ENCODE measurements at places on chromosomes 16 and 17. TPM values are rescaled to one million over a fixed set of nuclear protein-coding genes. Genes with fewer than 3 reads are reported as not detected.
A peak's percentile ranks its signal among the peaks of the same experiment; 100 is the strongest.

DNA sequence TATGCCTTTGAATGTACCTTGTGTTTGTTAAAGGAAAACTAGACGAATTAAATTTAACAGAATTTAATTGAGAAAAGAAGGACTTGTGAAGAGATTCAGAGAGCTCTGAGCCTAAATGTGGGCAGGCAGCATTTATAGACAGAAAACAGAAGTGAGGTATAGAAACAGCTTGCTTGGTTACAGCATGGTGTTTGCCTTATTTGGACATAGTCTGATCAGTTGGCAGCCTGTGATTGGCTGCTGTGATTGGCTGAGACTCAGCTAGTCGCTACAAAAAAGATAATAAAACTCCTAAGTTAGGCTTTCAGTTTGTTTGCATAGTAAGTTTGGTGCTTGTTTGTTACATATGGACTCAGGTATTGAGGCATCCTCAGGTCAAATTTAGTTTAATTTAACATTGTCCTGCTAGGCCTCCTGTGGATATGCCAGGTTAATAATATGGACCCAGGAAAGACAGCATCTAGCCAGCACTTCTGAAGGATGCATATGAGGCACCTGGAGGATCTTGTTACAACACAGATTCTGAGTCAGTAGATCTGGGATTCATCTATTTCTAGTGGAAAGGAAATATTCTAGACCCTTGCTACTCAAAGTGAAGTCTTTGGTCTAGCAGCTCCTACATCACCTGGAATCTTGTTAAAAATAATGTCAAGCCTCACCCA is 43.4 kb downstream of the SLFN5 start:
- DNase-seq, result no peak

DNA sequence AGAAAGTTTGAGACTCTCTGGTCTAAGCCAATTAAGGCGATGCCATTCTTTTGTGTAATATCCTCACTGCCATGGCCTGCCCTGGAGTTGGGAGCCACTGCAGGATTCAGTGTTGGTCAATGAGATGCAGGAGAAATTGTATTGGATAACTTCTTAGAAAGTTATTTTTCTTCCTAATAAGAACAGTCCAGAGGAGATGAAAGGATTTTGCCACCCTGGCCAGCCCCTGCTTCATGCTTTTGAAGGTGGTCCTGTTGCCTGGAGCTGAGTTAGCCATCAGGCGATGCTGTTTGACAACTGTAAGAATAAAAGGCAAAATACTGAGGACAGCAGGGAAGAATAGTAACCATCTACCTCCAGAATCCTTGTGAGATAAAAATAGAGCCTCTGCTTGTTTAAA is 35.4 kb upstream of the CNTNAP4 start:
- DNase-seq, result no peak

GRCh38 chr17:48600244-48601098 is 4.3 kb downstream of the HOXB6 start:
- no peak for DNase-seq

- DNase-seq, result no peak
These were observed 249.0 kb upstream of the CCL2 start for GRCh38 chr17:34006126-34006525.

GRCh38 chr16:87705771-87706277 is 60.0 kb downstream of the KLHDC4 start:
- no peak for DNase-seq

DNA sequence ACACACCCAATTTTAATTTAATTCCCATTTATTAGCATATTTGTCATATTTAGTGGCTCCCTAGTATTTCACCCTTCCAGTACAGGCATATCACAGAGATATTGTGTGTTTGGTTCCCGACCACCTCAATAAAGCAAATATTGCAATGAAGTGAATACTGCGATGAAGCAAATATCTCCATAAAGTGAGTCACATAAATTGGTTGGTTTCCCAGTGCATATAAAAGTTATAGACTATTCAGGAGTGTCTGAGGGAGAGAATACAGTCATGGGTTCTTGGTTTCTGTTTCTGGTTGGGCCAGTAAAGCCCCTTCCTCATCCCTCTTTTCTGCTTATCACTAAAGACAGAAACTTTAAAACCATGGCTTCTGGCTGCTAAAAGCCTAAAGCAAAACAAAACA is 295.4 kb upstream of the AXIN2 start:
- no peak for DNase-seq

DNA sequence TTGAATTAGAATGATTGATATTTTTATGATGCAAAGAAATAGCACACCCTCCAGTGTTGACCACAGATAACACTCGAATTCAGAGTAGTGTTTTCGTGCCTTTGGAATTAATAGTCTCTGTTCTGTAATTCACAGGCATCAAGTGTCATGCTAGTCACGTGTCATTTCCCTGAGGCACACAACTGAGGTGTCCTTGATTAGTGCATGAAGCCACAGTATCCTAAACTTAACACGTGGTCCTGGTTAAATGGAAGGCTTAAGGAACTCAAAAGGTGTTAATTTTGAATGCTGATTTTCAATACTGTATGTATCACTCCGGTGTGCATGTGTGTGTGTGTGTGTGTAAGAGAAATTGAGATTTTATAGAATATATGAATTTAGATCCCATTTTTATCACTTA is 625.6 kb downstream of the TMEM114 start:
- DNase-seq, result no peak

DNA sequence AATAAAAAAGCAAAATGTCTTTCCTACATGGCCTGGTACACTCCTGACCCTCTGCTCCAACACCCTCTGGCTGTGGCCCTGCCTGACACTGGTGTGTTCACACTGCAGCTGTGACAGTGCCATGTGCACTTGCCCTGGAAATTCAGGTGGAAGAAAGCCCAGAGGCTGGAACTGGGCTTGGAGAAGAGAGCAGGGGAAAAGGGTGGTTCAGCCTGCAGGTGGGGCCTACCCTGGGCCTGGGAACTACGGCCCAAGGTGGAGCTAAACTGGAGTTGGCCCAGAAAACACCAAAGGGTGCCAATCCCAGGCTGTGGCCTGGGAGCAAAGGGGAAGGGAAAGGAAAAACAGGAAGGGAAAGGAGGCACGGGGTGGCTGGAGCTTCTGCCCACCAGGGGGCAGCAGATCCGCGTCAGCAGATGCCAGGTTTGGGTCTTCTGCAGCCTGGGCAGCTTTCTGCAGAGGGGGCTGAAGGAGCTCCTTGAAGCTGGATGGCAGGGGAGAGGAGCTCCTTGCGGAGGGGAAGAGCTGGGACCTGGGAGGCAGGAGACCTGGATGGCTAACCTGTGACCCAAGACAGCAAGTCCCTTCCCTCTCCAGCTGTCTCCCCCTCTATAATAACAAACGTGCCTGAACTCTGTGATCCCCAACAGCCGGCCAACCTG is 15.4 kb upstream of the CTCF start:
- DNase-seq, result peak; percentile 91

- no peak for DNase-seq
These were observed 85.5 kb upstream of the ZNF750 start for GRCh38 chr17:82925336-82925735.

DNA sequence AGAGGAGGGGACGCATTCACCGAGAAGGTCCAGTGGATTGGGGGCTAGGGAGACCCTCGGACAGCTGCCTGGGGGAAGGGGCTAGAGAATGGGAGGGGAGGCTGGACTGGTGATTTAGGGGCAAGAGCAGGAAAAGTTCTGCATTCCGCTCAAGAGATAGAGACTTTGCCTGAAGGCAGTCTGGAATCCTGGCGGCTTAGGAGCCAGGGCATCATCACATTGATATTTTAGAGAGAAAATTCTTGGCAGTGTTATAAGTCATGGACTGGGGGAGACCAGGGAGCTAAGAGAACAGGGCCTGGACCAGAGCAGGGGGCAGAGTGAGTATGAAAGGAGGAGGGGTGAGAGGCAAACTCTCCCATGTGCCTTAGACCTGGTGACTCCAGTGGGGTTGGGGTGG is 35.8 kb downstream of the MSI2 start:
- no peak for DNase-seq

- no peak for DNase-seq
These were observed 120.9 kb downstream of the HS3ST3A1 start for GRCh38 chr17:13480877-13481276.

- DNase-seq, result peak; percentile 16
These were observed 22.3 kb downstream of the SAP30BP start for GRCh38 chr17:75689441-75689873.

DNA sequence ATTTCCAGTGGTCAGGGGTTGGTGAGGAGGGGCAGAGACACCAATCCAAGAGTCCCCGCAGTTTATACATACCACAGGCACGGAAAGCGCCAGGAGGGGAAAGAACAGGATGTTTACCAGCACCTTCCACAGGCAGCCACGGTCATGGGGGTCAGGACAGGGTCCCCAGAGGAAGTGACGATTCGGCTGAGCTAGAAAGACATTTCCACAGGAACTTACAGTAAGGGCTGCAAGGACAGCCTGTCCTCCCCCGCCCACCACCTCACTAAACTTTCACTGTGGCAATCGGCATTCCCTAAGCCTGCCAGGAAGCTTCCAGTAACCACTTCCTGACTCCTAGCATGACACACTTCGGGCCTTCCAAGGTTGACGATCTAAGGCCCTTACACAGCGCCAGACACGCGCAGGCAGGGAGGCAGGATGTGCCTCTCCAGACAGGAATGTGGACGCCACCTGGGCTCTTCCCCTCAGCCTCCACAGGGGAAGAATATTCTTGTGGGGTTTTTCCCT is 1.2 kb upstream of the MT2A start:
- DNase-seq, result peak; percentile 96

DNA sequence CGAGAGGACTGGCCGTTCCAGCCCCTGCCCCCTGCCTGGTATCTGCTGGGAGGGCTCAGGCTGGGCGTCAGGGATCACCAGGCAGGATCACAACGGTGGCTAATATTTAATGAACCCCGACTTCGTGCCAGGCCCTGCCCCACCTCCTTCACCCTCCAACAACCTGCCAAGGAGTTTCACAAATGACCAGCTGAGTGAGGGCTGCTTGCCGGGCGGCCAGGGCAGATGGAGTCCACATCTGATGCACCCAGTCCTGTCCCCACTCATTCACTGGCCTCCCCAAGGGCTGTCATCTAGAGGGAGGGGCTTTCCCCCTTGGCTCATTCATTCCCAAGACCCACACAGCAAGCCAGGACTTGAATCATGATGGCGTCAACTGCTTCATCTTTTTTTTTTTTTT is 17.5 kb downstream of the UBALD1 start:
- DNase-seq, result no peak

GRCh38 chr17:28718333-28719020 is 809 bp upstream of the RAB34 start:
- no peak for DNase-seq

- DNase-seq, result no peak
These were observed 75.5 kb upstream of the CLEC3A start for GRCh38 chr16:77946823-77947222.

DNA sequence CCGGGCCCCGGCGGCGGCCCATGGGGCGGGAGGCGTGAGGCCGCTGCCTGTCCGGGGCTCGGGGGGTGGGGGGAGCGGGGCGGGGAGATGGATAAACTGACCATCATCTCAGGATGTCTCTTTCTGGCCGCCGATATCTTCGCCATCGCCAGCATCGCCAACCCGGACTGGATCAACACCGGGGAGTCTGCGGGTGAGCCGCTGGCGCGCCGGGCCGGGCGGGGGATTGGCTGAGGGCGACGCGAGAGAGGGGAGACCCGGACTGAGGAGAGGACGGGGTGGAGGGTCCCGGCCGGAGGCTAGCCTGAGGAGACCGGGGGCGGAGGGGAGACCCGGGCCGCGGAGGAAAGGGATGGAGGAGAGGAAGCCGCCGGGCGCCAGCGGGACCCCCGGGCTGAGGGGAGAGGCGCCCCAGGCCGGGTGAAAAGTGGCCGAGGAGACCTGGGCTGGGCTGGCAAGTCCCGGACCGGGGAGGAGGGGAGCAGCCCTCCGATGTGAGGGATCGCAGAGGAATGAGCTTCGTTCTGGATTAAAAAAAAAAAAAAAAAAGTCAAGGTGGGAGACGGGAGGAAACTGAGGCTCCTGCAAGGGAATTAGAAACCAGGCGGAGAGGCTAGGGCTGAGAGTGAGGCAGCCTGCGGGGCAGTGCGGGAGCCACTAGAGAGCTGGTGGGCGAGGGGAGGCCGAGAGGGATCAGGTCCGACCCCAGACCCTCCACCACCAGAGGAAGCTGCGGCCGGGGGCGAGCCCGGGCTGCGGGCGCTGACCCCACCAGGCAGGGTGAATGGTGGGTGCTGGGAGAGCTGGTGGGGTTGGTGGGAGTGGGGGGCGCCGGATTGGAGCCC is 526 bp downstream of the MOSMO start:
- DNase-seq, result peak; percentile 85

GRCh38 chr16:12090151-12090530 is 113.6 kb downstream of the SNX29 start:
- DNase-seq, result peak; percentile 64

GRCh38 chr17:364766-365165 is 12.2 kb upstream of the RPH3AL start:
- peak; percentile 58 for DNase-seq

DNA sequence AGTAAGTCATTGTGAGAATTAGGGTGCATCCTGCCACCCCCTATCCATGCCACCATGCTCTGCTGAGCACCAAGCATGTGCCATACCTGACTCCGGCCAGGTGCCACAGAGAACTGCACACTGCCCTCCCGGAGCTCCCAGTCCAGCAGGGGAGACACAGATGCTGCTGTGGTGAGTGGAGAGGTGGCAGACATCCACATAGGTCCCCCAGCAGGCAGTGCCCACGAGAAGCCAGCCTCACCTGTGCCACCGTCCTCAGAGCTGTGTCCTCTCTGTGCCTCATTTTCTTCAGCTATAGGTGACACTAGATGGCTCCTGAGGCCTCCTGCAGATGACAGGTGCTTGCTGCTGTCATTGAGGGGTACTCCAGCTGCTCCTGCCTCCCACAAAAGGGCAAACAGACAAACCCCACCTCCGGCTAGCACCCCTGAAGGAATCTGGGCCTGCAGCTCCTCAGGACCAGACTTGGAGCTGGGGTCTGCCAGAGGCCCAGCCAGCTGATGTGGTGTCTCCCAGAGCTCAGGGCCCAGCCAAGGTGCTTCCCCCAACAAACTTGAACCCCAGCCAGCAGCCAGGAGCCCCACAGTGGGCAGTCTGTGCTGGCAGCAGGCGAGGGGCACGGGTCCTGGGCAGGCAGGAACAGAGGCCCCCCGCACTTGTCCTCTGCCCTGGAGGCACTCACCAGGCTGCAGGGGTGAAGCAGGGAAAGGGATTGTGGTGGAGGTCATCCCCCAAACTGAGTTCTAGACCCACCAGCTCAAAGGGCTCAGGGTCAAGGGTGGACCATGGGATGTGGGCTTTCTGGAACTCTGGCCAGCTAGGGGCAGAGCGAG is 17.1 kb downstream of the FOXJ1 start:
- DNase-seq, result peak; percentile 43

GRCh38 chr16:81482329-81483063 is 37.9 kb downstream of the CMIP start:
- DNase-seq, result no peak

GRCh38 chr16:88686439-88687253 is at the start of gene SNAI3:
TSS of gene SNAI3 (minus strand) at chr16:88686507. CDS start at chr16:88686406, 101 bp downstream.
- DNase-seq, result peak; percentile 93

Gene DNAI2
- total RNA-seq, result not detected

Gene MYH3
- 75.1 TPM for total RNA-seq

Gene TBC1D3C
- total RNA-seq, result not detected

Gene CLEC10A
- 13.9 TPM for total RNA-seq

Gene TBC1D3
- not detected for total RNA-seq

Gene ACSM3
- total RNA-seq, result 2.1 TPM

Gene SNX20
- 2.7 TPM for total RNA-seq

Gene ATP1B2
- total RNA-seq, result 2.6 TPM

Gene ATP2A3
- 27.5 TPM for total RNA-seq

Gene KRT33B
- total RNA-seq, result not detected

Gene KRT15
- total RNA-seq, result not detected

Gene RAB37
- 1.6 TPM for total RNA-seq
